Pulmonary artery endothelial cell (primary cell): ENCODE measurements at places on chromosomes 1 and 21.

GRCh38 chr1:22104865-22105437 is 37.9 kb downstream of the WNT4 start:
- DNase-seq: no peak

- DNase-seq: no peak
Observed at GRCh38 chr1:114485286-114485685, 25.7 kb downstream of the TRIM33 start.

DNA sequence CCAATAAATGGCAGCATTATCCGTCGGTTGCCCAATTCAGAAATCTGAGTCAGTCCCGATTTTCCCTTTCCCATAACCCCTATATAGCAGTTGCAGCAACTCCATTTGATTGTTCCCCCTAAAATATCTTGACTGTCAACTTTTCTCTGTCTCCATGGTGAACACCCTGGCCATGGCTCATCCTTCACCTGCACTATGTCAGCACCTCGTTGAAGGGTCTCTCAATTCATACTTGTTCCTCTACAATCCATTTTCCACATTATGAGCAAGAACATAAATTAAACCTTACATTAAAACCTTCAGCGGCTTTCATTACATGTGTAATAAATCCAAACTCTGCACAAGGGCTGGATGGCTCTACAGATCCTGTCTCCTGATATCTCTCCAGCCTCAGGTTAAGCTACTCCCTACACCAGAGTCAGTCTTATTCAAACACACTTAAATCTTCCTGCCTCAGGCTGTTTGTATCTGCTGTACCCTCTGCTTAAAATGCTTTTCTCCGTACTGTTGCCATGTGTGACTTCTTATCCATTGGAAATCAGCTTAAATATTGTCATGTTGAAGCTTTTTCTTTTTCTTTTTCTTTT is 87.3 kb downstream of the BACH1 start:
- DNase-seq: no peak

GRCh38 chr1:234533034-234533891 is 54.3 kb upstream of the TARBP1 start:
- DNase-seq: no peak

GRCh38 chr1:115465802-115466363 is 127.8 kb upstream of the NGF start:
- no peak for DNase-seq

- no peak for DNase-seq
Observed at GRCh38 chr1:244395965-244396364, 55.7 kb downstream of the ADSS2 start.

DNA sequence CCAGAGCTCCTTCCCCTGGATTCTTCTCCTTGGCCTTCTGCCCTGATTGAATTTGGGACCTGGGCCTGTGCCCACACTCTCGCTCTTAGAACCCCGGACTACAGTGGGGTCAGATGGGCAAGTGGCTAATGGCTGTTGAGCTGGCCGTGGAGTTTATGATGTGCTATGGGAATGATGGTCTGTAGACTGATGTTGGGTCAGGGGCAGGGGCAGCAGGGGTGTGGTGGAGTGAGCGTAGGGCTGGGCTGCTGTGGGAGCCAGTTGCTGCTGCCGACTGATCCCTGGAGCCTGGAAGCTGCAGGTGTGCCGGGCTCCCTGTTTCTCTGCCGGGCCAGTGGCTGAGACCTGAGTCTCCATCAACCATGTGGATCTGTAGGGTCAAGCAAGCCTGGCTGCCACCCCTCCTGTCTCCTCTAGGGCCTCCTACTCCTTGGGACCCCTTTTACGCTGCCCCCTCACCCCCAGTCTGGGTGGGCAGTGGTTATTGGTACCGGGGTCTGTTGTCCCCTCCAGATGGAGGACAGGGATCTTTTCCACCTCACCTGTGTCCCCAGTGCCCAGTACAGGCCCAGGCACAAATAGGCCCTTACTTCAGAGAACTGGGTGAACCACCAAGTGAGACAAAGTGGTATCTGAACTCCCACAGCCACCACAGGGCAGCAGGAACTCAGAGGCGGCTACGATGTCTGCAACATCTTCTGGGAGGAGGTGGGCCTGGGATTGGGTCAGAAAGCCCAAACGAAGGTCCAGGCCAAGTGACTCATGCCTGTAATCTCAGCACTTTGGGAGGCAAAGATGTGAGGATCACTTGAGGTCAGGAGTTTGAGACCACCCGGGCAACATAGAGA is 5.1 kb downstream of the PODN start:
- DNase-seq: no peak

DNA sequence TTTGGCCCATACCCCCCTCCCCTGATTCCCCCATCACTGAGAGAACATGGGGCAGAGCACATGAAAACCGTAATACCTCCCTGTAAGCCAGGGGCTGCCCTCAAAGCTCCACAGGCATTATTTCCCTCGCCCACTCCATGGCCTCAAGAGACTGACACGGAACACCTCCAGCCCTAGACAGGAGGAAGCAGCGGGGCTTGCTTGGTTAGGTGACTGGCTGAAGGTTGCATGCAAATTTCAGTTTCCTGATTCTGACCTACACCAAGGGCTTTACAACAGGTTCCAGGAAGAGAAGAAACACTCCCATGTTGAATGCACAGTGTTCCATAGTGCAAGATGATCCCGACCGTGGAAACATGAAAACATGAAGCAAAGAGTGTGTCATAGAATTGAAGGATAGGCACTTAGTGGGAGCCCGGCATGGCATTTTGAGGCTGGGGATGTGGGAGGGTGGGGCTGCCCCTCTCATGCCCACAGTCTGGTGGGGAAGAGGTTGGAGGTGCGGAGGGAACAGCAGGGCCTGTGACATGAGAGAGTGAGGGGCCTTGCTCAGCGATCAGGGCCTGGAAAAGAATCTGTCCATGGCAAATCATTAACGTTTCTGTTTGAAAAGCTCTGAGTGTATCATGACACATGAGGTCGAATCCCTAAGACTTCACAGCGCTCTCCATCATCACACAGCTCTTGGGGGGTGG is 33.5 kb downstream of the GPR137B start:
- no peak for DNase-seq

DNA sequence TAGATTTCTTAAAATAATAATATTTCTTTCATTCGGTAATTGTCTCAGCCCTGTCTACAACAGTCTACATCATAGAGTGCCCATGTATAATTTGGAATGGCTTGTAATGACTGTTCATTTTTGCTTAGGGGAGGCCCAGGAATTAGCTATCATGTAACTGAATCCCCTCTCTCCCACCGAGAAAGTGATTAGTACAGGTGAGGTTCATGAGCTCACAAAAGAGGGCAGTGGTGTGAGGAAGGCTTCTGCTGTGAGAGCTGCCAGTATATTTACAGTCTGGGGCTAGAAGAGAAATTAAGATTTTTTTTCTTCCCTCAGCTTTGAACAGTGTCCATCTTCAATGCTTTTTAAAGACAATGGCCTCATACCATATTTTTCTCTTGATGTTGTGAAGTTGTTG is 340.7 kb downstream of the ADGRL2 start:
- DNase-seq: no peak

DNA sequence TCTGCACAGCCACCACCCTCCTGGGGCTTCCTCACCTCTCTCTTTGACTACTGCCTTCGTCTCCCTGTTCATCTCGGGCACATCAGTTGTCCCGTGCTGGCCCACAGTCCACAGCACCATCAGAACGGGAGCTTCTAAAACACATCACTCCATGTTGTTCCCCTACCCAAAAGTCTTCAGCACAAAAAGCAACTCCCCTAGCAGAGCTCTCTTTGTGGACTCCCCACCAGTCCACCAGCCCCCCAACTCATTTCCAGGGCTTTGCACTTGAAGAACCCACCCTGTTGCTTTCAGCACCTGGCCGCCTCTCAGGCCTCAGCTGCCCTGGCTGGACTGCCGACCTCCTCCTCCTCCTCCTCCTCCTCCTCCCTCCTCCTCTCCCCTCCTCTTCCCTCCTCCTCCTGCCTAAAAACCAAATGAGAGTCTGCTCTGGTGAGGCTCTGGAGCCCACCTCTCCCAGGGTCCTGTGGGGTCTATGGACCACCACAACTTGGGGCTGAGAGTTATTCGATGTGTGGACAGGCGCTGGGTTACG is 251.2 kb upstream of the VAMP3 start:
- no peak for DNase-seq

- no peak for DNase-seq
Observed at GRCh38 chr1:76807543-76808260, 59.6 kb upstream of the ST6GALNAC5 start.

DNA sequence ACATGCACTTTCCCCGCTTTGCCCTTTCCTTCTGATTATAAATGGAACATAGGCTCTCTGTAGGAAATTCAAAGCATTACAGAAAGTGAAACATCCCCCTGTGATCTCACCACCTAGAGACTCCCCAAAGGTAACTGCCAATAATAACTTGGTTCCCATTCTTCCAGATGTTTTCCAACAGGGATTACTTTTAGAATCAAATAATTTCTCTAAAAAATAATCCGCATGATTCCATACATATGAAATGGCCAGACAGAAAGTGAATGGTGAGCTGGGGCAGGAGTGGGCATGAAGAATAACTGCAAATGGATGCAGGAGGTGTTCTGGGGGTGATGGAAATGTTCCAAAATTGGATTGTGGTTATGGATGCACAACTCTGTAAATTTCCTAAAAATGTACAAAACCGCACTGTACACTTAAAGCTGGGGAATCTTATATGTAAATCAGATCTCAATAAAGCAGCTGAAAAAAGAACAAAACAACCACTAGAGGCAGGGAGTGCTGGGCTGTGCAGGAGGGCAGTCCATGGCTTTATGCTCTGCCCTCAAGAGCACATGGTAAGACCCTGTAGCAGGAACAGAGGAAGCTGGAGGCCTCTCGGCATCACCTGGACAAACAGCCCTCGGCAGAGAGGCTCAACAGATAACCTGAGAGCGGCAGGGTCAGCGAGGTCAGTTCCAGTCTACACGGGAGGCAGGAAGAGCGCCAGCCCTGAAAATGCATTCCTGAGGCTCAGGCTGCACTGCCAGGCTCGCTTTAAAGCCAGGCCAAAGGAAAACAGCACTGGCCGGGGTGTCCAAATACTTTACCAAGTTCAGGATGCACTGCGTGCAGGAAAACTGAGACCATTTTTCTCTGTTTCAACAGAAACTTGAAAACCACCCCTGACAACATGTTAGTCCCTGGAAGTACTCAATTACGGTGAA is 39.7 kb downstream of the CAPZB start:
- DNase-seq: no peak

DNA sequence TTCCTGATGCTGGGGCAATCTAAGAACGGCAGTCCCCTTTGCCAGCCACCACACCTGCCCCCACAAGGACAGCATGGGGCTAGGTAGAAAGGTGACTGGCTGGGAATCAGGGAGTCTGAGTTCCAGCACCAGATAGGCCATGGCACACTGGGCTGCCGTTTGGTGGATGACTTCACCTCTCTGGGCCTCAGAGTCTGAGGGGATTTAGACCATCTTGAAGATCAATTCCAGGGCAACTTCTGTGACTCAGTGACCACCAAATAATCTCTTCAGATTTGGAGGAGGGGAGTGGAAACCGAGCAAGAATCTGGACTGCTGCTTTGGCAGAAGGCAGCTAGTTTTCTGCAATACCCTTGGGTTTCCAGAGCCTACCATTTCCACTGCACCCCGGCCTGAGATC is 92.1 kb upstream of the EDN2 start:
- DNase-seq: no peak

DNA sequence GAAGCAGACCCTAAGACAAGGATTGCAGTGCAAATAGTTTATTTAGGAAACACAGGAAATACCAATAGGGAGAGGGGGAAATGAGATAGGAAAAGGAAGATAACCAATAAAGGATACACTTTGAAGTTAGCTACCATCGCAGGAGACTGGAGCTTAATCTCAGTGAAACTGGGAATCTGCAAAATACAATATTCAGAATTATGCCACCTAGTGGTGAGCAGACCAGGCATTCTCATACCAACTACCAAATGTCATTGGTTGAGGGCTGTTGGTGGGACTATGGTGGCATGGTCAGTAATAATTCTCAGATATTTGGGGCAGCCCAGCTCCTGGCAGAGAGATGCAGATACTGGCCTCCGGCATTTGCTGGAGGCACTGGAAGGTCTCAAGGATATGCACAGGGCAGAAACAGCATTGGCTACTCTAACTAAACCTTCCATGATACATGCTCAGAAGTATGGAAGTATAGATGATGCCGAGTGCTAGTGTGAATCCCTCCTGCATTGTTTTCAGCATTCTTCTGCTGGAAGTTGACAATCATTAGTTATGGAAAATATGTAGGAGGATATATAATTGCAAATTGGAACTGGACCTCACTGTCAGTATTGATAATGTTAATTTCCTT is 11.8 kb upstream of the ZFP69B start:
- no peak for DNase-seq

- DNase-seq: no peak
Observed at GRCh38 chr1:245991266-245991665, 515.8 kb downstream of the SMYD3 start.

DNA sequence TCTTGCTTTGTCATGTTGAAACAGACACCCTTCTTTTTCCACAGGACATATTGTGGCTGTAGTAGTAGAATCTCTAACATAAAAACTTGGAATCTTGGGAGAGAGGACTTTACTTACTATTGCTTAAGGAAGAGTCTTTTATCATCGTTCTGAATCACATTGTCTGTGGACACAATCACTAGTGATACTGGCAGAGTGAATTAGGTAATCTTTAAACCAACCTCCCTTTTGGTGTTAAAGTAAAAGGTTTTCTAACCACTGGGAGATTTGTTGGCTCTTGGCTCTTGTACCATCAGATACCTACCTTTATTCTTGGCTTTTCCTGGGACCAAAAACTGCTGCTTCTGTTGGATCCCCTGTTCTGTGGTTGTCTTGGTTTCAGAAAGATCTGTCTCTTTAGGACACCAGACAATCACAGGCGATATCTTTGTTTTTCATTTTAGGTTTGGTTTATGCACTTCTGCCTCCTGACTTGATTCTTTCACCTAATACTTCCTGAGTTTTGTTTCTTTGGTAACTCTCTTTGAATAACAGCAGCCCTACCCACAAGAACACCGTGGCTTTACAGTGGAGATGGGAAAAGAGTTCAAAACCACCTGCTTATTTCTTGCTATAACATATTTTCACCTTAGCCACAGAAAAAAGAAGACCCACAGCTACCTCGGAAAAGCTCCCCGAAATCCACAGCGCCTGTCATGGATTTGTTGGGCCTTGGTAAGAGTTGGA is 36.6 kb upstream of the ZFP69B start:
- DNase-seq: no peak
